ENCODE measurements at places on chromosomes 12 and 14.

DNA sequence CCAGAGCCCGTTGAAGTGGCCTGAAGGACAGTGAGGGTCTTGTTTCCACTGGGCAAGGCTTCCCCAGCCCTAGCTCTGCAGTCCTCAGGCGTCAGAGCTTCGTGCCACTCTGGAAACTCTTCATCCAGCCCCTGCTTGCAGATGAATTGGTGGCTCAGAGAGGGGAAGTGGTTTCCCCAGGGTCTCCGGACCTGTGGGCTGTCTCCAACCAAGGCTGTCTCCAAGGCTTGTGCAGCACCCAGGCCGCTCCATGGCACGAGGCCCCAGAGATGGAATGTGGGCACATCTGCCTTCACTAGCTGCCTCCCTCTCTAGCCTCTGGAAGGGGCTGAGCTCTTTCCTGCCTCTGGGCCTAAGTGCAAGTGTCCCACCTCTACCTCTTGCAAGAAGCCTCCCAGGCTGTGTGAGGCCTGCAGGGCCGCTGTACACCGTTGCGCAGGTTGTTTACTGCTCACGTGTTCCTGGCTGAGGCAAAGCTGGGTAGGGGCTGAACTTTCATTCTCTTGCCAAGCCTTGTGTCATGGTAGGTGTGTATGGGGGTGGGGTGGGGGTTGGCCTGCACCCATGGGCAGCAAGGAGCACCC is 11.1 kb downstream of the RIN3 start:
- no peak for DNase-seq

DNA sequence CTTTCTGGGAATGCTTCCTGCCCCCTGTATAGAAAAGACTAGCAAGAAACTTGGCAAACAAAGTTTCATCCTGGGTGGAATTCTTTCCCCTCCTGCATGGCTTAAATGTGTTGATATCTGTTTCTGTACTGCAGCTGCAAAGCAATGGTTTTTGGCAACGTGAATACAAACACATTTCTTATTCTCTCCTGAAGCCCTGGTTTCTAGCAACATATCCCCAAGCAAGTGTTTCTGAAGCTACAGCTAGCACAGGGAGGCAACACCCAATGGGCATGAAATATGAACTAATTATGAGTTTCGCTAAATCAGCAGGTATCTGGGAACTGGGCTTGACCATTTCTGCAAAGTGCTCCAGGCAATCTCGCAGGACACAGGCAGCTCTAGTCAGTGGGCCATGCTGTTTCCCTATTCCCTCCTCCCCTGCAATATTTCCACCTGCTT is 392.3 kb upstream of the TMPO start:
- no peak for DNase-seq

DNA sequence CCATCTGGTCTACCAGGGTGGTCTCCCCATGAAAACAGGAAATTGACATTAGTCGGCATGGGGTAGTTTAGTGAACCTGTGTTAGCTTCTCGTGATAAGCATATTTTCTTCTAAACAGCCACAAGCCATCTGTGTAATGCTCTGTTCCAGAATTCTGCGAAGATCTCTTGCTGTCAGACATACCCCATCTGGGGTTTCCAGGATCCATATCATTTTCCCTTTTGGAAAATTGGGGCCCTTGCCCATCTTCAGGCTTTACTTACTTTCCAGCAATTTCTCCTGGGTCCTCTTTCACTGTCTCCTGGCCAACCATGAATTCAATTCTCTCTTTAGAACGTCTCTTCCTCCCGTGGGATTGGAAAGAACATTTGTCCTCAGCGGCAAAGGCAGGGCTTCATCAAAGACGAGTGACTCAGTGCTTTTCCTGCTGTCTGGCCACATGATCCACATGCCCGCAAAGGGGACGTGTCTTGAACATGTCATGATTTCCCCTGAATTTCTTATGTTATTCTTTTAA is 21.4 kb upstream of the NCOR2 start:
- no peak for DNase-seq

GRCh38 chr12:1083889-1084262 is 92.9 kb downstream of the ERC1 start:
- DNase-seq, result no peak

GRCh38 chr14:32186248-32186647 is 15.6 kb upstream of the RNU6-7 start:
- DNase-seq, result no peak

DNA sequence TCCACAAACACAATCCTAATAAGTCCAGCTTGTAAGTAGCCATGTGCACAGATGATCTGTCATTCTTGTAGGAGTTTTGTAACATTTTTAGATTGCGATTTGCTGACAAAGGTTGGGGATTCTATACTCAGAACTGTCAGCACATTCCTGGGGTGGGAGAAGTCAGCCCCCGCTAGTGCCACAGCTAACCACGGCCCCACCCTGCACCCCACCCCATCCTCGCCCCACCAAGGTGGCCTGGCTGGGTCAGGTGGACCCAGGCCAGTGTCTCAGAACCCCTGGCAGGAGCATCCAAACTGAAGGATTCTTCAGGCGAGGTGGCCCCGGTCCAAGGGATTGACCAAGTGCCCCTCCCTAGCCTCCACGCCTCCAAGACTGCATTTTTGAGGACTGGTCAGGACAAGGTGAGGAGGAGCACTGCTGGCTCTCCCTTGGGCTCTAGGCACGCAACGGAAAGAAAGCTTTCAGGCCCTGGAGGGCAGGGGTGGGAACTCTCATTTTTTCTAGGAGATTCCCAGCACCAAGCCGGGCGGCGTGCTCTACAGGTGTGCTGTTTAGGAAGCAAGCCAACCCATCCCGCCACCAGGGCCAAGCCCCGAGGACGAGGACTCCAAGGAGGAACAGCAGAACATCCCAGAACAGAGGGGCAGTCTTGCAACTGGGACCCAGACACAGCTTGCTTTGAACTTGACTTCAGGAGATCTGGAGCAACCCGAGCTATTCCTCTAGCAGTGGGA is 172.8 kb downstream of the BCL11B start:
- DNase-seq, result no peak

- no peak for DNase-seq
These were observed 81.3 kb downstream of the CHST11 start for GRCh38 chr12:104538056-104538455.

- no peak for DNase-seq
These were observed 431.1 kb downstream of the KCNH5 start for GRCh38 chr14:62614122-62614521.

GRCh38 chr12:106897082-106897481 is 58.6 kb upstream of the TMEM263 start:
- DNase-seq, result no peak

- no peak for DNase-seq
These were observed 55.2 kb upstream of the GNPNAT1 start for GRCh38 chr14:52846591-52846990.

DNA sequence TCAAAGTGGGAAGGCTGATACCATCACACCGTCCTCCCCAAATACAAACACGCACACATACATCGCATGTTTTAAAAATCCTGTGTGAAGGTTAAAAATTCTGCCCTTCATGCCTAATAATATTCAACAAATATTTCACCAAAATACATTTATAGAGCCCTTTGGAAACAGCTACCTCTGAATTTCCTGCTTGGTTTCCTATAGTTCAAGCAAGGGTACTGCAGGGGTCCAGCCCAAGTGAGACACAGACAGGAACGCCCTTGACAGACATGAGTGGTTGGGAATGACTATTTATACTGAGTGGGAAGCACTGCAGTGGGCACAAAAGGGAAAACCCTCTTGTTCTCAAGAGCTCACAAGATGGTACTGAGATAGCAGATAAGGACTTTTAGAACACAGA is 51.0 kb downstream of the ST8SIA1 start:
- no peak for DNase-seq

GRCh38 chr12:104555648-104556047 is 98.9 kb downstream of the CHST11 start:
- no peak for DNase-seq

DNA sequence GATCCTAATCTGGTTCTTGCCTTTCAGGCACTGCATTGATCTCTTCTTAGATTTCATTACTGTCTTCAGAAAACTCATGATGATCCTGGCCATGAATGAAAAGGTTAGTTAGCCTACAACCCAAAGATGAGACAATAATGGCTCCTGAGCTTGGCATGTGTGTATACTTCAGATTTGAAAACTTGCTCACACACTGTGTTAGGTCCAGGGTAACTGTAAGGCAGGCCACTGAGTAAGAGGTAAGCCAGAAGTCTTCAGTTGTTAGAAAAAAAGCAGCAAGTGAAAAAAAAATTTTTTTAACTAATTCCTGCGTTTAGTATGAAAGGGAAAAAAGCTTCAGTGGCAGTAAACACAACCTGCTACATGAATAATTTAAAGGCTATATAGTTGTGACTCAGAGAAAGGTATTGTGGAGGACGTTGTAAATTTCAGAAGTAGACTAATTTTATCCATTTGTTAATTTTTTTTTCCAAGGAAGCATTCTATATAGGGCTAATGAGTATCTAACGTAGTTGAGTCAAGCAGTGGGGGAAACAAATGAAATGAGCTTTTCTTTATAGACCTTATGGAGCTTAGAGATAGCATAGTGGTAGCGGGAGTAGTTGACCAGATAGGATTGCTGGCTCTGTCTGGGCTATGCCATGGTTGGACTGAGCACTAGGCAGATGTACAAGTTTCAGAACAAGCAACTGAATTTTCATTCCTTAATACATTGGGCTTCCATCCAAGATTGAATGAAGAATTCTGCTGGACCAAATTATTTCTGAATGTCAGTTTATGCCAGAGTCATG is 20.5 kb downstream of the TMBIM6 start:
- DNase-seq, result no peak

GRCh38 chr14:99819514-99819913 is 26.3 kb downstream of the EML1 start:
- no peak for DNase-seq

DNA sequence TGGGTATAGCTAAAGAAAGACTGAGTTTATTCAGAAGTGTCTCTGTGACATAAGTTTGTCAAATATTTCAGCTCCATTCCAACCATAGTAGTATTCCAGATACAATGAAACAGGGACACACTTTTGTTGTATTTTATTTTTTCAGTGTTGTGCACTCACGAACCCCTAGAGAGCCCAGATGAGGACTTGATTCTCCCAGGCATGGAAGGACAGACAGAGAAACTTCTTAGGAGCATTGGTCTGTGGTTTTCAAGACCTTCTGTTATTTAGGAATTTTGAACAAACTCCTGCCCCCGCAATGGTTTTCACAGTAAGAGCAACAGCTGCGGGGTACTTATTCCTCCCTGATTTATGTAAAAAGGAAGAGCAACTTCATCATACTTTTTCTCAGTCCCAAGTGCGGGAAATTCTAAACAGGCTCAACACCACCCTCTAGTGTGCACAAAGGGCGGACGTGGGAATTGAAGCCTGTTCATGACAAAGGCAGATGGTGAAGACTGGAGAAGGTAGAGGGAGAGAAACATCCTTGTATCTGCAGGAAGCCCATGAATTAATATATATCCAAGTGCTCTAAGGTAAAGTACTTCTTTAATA is 147.6 kb downstream of the PAH start:
- DNase-seq, result peak; percentile 51

GRCh38 chr14:105247715-105248367 is 492 bp upstream of the BTBD6 start:
- DNase-seq, result no peak

GRCh38 chr12:18794000-18794399 is 56.1 kb downstream of the CAPZA3 start:
- no peak for DNase-seq

DNA sequence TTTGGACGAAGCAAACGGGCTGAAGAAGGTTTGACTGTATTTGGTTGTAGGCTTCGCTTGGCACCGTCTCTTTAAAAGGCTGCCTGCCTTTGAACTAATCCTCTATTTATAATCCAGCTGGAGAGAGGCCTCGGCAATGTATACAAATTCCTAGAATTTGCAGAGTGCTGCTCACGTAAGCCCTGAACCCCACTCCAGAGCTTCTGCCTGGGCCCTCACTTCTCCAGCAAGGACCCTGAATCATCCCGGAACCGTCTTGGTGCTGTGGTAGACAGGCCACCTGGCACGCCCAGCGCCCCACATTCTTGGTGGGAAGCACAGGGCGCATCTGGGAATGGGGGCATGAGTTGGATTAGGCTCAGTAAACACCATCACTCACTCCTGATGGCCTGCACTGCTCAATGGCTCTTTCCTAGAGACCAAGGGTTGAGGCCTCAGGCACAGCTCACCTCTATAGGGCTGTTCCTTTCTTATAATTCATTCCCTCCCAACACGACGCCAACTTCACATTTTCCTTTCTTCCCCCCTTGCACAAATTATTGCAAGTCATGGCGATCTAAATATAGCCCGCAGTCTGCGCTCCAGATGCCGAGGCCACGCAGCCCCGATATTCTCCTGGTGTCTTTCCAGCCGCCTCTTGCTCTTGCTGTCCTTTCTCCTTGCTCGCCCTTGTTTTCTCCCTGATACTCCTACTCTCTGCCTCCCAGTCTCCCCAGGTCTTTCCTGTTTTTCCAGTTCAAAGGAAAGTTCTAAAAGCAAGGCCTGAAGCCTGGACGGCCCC is 141.0 kb downstream of the ZFP36L1 start:
- no peak for DNase-seq

DNA sequence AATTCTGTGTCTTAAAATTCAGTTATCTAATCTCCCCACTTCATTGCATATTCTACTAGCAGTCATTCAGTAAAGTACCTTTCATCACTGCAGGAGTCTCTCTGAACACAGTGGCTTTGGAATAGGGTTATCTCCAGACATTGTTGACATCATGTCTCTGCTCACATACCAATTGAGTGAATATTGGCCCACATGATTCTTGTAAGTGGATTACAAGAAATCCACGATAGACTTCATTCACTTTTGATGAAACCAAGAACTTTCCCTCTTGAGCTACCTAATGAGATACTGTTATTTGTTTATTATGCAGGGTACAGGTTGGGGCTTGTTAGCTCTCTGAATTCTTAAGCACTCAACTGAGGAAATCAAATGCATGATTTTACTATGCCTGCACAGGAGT is 284.9 kb downstream of the RAD51B start:
- no peak for DNase-seq
